ENCODE measurements at places on chromosomes 6 and 20.

DNA sequence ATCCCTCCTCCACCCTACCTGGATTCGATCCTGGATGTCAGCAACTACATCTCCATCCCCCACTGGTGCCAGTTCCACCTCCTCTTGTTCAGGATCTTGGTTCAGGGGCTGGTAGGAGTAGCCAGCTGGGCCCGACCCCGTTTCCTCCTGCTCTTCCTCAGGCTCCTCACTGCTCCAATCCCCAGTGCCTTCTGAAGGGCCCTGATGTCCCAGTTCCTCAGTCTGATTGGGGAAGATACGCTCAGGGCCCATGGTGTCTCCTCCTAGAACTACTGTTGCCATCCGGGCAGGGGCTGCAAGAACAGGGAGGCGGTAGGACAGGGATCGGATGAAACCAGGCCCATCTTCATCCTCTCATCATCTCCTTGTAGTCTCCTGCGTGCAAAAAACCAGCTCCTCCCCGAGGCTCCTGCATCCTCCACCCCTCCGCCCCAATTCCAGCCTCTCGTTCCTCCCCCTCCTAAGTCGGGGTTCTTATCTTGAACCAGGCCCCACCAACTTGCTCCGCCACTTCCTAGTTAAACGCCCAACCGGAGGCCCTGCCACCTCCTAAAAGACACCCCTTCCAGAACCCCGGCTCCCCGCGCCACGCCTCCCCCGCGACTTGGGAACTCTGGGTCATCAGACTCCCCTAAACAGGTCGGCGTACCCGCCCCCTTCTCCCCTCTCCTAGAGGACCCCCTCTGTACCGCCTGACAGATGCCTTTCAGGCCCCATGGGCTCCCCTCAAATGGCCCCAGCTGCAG lies 476 bp downstream of the MEA1 start:
- no peak for ATAC-seq

- ATAC-seq: no peak
Measured at GRCh38 chr20:52975029-52975732, 3.0 kb downstream of the TSHZ2 start.

GRCh38 chr20:13510837-13511488 lies 127.8 kb downstream of the TASP1 start:
- ATAC-seq: no peak

GRCh38 chr20:62624719-62625453 lies 17.4 kb upstream of the SLCO4A1 start:
- no peak for ATAC-seq

DNA sequence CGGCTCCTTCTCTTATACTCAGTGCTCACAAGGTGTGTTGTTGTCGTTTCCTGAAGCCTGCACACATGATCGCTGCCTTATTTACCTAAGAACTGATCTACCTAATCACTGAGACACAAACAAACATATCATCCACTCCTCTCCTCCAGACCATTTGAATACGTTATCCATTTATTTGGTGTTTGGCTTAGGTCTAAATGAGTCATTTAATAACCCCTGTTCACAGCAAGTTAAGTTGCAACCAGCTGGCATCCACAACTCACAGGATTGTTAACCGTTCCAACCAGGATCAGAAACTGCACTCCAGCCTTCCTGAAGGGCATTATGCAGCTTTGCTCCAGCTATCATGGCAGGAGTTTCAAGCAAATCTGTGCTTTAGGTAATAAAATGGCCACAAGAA lies 511.1 kb upstream of the MAP3K7 start:
- no peak for ATAC-seq

DNA sequence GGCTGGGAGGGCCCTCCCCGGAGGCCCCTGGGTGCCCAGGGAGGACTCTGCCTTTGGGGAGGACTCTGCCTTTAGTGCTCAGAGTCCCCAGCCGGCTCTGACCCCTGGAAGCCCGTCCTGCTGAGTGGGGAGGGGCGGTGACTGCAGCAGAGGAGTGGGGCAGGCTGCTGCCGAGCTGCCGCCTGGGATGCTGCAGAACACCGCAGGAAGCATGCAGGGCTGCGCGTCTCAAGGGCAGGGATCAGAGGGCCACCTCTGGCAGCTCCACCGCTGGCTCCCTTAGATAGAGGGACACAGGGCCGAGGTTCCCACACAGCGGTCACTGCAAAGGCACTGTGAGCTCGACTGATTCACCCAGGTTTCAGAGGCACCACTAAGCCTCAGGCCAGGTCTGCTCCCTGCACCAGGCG lies 82.2 kb upstream of the GATA5 start:
- no peak for ATAC-seq

GRCh38 chr6:157200117-157200516 lies 123.2 kb downstream of the TMEM242 start:
- ATAC-seq: no peak

DNA sequence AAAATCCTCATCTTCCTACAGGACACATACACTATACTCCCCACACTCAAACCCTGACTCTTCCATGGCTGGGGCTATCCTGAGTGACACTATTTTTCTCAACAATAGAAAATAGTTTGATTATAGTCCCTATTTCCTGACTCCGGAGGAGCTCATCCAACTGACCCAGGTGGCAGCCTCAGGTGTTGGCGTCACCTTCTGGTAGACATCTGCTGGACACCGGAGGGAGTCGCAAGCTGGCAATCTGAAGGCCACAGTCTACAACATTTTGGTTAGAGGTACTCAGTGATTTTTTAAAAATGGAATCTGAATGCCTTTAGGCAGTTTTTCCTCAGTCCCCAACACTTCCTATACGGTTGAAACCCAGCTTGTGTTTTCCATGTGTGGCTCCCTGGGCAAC lies 32.2 kb upstream of the OCSTAMP start:
- no peak for ATAC-seq

- peak; percentile 27 for ATAC-seq
Measured at GRCh38 chr20:51275181-51275580, 252.3 kb upstream of the KCNG1 start.

DNA sequence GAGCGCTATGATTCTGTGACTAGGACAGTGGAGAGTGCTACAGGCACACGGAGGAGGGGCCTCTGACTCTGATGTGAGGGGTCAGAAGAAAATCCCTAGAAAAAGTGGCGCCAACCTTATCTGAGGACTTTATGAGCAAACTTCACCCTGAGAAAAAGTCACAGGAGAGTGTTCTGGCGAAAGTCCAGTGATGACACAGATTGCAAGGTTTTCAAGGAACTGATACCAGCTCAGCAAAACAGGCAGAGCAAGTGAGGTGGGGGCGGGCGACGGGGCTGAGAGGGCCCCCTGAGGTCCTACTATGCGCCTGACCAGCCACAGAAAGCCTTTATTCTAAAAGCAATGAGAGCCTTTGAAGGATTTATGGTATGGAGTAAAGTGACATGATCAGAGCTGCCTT lies 73.3 kb downstream of the SLC22A23 start:
- ATAC-seq: peak; percentile 78

DNA sequence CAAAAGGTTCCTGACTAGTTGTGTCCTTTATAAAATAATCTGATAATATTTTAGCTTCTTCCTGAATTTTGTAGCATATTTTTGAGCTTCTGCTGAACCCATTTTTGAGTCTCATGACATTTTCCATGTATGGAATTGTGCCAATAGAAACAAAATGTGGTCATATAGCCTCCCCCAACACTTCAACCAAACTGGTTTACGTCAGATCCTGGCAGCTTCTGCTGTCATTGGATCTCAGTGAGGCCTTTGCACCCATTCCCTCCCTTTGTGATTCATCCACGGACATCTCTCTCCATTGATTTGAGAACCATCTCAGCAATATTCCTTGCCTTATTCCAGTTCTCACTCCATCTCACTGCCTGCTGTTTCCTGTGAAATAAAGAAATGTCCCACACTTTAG lies 166.0 kb upstream of the PROKR2 start:
- ATAC-seq: no peak

DNA sequence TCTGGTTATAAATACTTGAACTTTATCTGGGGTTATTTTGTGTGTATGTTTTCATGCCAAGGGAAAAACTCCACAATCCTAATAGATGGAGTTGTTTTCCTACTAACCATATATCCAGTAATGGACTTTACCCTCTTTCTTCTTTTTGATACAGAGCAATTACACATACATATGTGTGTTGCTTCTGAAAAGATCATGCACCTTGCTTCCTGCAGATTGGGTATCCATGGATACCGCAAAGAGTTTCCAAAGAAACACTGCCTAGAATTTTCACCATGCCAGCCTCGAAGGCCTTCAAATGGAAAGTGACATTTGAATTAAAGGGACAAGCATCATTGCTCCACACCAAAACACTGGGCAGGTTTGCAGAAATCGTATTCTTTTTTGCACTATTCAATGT lies 26.8 kb downstream of the HDDC2 start:
- no peak for ATAC-seq

DNA sequence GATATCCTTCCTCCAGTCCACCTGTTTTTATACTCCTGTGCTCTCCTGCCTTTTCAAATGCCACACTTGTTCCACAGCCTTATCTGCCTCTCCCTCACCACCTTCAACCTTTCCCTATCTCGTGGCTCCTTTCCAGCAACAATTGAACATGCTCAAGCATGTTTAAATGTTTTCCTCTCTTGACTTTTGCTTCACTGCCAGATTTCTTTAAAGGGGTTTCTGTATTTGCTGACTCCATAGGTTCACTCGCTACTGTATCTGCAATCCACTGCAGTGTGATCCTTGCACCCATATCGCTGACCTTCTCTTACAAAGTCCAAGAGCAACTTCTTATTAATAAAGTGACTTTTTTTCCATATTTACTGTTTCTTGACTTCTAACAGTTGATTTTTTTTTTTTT lies 11.2 kb upstream of the GMNN start:
- no peak for ATAC-seq

DNA sequence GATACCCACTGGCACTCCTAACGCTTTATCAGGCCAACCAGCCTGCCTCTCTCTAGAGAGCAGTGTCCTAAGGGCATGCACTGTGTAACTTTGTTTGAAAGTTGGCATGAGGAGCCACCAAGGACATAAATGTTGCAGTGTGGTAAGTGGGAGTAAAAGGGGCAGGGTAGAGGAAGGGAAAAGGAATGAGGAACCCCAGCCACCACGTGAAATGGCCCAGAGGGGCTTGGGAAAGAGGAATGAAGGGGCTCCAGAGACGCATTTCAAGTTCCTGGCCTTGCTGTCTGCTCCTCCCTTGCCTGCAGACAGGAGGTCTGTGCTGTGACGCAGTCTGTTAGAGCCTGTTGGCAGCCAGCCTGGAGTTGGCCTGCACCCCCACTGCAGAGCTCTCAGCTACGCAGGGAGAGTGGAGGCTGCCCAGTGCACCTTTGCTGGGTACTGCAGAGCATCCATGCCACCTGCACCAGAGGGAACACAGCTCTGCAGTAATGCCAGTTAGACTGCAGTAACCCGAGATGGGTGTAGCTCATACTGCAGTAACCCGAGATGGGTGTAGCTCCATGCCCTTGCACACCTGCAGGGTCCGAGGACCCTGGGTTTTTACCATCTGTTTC lies 86.8 kb upstream of the SNAP25 start:
- no peak for ATAC-seq

DNA sequence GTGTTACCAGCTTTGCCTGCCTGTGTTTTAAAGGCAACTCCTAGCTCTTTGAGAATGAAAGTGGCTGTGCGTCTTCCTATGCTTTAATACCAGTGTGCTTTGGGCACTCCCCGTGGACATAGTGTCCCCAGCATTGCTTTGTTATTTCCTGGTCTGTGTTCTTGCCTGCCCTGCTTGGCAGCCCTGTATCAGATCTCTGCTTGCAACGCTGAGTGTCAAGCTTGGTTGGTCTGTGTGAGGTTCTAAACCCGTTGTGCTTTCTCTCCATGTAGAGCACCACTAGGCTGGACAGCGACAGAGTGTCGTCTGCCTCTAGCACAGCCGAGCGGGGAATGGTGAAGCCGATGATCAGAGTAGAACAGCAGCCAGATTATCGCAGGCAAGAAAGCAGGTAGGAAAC lies 80.2 kb downstream of the AFDN start:
- no peak for ATAC-seq

GRCh38 chr6:120211955-120212792 lies 862.6 kb upstream of the MAN1A1 start:
- no peak for ATAC-seq

- ATAC-seq: no peak
Measured at GRCh38 chr6:33836806-33837469, 33.1 kb upstream of the MLN start.

DNA sequence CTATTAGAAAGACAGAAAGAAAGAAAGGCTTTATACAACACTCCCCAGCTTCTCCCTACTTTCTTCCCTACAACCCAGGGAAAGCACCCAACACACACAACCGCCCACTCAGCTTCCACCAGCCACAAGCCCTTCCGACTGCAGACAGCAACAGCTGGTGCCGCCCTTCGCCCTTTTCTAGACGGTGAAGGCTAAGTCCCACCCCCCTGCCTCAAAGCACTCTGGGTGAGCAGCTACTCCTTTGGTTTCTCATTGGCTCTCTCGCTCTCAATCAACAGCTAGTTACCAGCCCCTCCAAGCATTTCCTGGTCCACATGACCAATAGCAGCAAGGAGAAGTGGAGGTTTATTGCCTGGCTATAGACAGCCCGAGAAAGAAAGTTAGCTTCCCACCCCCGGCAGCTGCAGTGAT lies 230.1 kb upstream of the MOCS1 start:
- ATAC-seq: no peak

DNA sequence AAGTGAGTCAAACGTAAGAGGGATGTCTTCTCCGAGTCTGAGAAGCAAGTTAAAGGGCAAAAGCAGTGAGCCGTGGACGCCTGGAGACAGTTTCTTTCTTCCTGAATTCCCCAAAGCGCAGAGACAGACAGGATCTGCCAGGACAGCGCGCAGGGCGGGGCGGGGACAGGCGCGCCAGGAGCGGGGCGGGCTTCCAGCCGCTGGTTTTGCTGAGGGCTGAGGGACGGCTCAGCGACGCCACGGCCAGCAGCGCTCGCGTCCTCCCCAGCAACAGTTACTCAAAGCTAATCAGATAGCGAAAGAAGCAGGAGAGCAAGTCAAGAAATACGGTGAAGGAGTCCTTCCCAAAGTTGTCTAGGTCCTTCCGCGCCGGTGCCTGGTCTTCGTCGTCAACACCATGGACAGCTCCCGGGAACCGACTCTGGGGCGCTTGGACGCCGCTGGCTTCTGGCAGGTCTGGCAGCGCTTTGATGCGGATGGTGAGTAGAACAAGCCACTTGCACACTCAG lies at the start of gene SCGN:
SCGN (plus strand) TSS at position 209 of the 509 bp plus-strand sequence; CDS start at position 398, 189 bp downstream.
- ATAC-seq: no peak

DNA sequence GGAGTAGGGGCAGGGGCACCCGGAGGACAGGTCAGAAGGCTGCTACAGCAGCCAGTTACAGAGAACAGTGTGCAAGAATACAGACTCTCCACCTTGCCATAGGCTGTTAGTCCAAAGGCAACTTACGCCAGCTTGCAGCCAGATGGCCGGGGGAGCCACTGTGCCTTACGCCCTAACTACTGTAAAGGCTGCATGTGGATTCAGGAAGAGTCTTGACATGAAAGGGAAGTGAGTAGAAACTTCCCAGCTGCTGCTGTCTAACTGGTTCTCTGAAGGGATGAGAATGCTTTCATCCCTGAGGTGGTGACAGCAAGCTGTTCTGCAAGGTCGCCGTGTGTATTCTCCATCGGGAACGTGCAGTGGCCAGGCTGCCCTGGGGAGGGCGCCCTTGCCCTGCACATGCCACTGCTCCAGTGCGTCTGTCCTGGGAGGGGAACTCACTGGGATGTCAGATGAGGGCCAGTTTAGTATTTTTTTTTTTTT lies 46.1 kb downstream of the LYRM4 start:
- ATAC-seq: no peak
